Cerebellar nuclear complex (tissue), 1 donor: ENCODE measurements at places on chromosomes 4 and X.

- DNase-seq = no peak
These were observed 346.8 kb downstream of the PPP3CA start for GRCh38 chr4:101000496-101000895.

DNA sequence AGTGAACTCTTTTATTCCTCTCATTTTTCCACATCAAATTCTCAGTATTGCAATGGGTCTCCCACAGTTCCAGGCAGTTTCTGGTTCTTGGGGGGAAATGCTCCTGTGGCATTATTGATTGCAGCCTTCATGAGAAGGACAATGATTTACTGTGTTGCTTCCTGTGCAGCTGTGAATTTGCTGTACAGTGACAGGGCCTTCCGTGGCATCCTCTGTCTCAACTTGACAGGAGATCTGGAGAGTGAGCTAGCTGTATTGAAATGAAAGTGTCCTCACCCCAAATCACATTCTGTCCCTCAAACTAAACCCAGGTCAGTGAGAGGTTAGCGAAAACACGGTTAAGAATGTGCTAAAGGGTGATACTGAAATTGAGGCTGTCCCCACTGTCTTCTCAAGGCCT lies 77.1 kb upstream of the ATOH1 start:
- DNase-seq = no peak

- no peak for DNase-seq
These were observed 29.0 kb downstream of the SGMS2 start for GRCh38 chr4:107853444-107854355.

DNA sequence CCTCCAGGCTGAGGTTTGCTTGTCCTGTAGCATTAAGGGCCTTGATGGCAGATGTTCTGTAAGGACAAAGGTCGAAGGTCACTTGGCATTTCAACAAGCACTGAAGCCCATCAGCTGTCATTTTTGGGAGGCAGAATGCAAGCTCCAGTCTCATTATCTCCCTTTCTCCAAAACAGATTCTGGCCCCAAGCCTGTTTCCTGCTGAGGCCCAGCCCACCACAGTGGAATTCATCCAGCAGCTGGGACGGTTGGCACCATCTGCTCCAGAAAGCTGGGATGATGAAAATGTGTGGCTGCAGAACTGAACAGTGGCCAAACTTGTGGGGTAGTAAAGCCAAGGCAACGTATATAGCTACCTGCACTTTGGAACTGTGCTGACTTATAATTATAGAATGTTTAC lies 17.7 kb upstream of the PPEF2 start:
- no peak for DNase-seq

GRCh38 chr4:68615699-68616422 lies 39.7 kb upstream of the UGT2B17 start:
- no peak for DNase-seq

DNA sequence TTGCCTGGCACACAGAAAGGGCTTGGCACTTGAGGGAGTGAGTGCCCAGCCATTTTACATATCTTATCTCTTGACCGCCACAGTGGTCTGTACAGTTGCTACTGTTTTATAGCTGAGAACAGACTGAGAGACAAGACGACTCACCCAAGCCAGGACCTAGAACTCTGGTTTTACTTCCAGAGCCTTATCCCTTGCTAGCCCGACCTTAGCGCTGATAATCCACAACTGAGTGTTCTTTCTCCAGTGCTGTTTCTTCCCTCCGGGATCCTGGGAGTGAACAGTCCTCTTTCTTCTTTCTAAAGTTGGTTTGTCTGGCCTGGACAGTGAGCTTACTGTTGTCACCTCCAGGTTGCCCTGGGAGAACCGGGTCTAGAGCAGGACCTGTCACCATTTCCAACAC lies 52.5 kb upstream of the TADA2B start:
- no peak for DNase-seq

- no peak for DNase-seq
These were observed 38.2 kb upstream of the TMPRSS11B start for GRCh38 chr4:68283714-68284113.

- DNase-seq = no peak
These were observed 908.1 kb downstream of the CCSER1 start for GRCh38 chr4:91035276-91035675.

- no peak for DNase-seq
These were observed 2.3 kb upstream of the HTATSF1 start for GRCh38 chrX:136495043-136495442.

DNA sequence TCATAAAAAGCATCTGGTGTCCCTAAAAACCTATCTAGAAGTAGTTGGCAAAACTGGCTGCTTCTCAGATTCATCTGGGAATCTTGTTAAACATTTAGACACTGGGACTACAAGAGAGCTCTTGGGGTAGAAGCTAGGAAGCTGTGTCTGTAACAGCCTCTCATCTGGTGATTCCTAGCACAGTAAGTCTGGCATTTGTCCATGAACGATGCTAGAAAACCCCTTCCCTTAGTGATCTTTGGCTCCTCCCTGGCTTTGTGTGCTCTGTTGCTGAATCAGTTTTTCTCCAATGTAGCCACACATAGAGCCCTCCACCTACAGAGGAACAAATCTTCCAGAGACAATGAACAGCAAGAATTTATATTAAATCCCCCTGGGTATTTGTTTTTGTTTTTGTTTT lies 951.7 kb upstream of the LCORL start:
- no peak for DNase-seq

DNA sequence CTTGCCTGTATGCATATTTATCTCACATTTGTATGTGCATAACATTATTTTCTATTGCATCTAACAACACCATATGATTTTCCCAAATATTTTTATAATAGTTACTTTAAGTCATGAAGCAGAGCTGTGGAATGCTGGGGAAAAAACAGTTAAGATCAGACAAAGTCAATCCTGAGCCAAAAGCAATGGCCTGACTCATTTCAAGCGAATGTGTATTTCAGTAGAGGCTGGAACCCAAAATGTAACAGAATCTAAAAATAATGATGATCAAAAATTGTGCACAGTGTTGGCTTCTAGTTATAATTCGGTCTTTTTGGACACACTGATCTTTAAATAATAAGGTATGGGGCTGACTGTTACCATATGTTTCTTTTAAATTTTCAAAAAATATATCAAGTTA lies 516.2 kb upstream of the ADGRL3 start:
- no peak for DNase-seq

GRCh38 chrX:14832586-14832985 lies 40.3 kb downstream of the FANCB start:
- no peak for DNase-seq

GRCh38 chrX:46673620-46674359 lies 85.1 kb downstream of the SLC9A7 start:
- no peak for DNase-seq

DNA sequence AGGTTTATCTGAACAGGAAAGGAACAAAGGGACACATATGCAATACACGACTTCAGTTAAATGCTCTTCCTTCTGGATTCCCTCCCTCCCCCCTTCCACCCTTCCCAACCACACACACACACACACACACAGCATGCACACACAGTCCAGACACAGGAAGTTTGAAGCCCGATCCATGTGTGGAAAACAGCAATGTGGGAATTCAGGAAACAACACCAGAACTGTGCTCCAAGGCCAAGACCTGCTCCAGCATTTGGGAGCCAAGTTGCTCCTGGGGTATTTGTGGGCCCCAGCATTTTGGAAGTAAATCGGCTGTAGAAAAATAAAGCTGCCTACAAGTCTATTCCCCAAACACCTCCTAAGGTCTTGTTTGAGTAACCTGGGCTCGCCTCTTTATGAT lies 5.6 kb upstream of the AMOT start:
- no peak for DNase-seq

DNA sequence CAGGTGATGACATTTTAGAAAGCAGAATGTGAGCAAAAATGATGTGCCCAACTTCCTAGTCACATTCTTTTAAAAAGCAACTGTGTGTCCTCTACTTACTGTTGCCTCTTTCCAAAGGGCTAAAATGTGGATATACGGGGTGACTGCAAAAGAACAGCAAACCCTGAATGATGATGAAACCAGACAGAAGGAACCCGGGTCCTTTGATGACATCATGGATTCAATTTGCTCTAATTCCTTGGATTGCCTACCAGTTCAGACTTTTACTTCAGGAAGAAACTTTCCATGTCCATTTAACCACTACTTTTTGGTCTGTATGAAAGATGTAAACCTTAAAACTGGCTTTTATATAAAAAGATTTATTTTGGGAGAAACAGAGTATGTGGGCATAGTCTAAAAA lies 190.9 kb upstream of the MAB21L2 start:
- DNase-seq = no peak

GRCh38 chr4:145566086-145566708 lies 53.0 kb upstream of the MMAA start:
- DNase-seq = no peak

- no peak for DNase-seq
These were observed 44.6 kb upstream of the TEX13A start for GRCh38 chrX:105265093-105265492.

GRCh38 chr4:29805916-29806480 lies 914.2 kb upstream of the PCDH7 start:
- no peak for DNase-seq

DNA sequence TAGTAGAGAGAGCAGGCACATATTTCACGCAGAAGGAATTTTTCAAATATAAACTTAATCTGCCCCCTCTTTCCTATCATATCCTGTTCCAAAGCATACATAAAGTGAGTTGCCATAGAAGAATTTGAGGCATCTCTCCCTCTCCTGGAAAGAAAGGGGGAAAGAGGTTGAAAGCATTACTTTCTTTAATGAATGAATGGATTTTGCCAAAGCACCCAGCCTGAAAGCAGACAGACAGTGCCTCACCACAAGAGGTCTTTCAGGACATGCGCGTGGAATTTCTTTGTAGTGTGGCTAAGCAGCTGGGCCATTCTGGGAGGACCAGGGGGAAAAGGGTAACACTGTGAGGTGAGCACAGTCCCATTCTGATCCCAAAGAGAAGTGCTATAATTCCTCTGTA lies 651.4 kb downstream of the IQCM start:
- DNase-seq = no peak

DNA sequence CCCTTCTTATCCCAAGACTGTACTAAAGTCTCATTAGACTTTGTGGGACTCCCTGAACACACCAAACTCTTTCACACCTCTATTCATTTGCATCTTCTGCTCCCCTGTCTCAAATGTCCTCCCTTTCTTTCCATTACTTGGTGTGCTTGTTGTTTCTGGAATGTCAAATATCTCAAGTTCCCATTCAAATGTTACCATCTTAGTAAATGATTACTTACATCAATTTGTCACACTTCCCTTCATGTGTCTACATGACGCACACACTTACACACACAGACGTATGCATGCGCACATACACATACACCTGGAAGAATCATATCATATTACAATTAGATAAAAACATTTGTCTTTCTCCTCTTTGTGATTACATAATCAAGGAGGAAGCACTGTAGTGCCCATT lies 210.8 kb upstream of the TEX13C start:
- DNase-seq = no peak

DNA sequence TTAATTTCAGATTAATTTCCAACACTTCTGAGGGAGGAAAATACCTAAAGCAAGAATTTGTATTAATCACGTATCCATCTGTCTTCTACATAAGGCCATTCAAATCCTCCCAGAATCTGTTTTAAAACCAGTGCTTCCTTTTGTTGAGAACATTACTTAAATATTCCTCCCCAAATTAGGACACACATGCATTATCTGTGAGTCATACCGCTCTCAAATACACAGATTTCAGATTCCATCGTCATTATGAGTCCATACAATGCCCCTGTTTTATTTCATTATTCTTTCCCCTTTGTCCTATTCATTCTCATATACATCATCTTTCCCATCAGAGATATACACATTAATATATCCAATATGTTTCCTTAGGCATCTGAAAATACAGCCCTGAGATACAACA lies 57.3 kb upstream of the PRSS12 start:
- no peak for DNase-seq

DNA sequence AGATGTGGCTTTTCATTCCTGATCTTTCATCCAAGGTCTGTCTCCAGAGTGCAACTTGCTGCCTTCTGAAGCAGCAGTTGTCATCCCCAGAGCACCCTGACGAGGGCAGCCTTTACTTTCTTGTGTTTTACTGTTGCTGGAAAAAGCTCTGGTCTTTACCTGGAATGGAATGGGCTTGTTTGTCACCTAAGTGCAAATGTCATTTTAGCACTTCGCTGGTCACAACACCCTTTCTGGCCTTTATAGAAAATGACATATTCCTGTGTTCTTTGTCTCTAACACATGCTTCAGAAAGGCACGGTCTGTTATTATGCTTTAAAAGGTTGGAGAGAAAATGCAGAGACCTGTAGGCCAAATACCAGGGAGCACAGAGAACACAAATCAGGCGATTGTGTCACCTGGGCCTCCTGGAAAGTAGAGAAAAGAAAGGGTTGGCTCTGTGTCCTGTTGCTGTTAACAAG lies 332.7 kb upstream of the IGFBP7 start:
- no peak for DNase-seq

- DNase-seq = no peak
These were observed 155.1 kb downstream of the SHROOM3 start for GRCh38 chr4:76589872-76590797.

DNA sequence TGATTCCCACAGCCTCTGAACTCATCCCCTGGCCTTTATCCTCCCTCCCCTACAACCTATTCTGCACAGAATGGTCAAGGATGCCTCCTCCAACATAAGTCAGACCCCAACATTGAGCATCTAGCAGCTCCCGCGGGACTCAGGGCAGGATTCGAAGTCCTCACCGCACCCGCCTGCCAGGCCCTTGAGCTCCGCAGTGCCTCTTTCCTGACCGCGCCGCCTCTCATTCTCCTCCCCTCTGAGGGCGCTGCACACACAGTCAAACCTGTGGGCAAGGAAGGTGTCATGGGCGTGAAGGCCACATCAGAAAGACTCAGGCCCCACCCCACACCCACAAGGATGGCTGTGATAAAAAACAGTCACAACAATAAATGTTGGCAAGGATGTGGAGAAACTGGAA lies 84.1 kb downstream of the CPZ start:
- no peak for DNase-seq

- DNase-seq = no peak
These were observed 103.5 kb upstream of the VEGFC start for GRCh38 chr4:176896211-176896610.

- no peak for DNase-seq
These were observed 493 bp downstream of the TCEAL5 start for GRCh38 chrX:103275947-103276567.

GRCh38 chr4:40453912-40454311 lies 118.8 kb downstream of the CHRNA9 start:
- no peak for DNase-seq

DNA sequence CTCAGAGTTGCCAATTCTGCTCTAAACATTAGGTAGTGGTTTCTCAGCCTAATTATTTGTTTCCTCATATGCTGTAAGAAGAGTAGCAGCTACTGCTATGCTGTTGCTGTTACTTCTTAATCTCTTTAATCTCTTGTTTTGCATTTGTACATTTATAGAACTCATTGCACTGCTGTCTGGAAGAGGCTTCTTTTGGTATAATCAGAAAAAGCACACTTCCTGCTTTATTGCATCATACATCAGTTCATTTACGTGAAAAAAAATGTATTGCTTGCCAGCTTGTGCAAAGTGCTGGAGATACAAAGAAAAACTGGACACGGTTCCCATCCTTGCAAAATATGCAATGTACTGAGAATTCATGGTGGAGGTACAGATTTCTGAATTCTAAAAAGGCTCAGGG lies 332.0 kb downstream of the GRXCR1 start:
- DNase-seq = no peak
